ENCODE measurements at places on chromosomes 12 and 14. TPM values are rescaled to one million over a fixed set of nuclear protein-coding genes. Genes with fewer than 3 reads are reported as not detected.

The CD9 gene
- polyA plus RNA-seq = 204 TPM

The MYF5 gene
- polyA plus RNA-seq = 0.07 TPM

The ABHD12B gene
- polyA plus RNA-seq = 0.52 TPM

The RNF31 gene
- polyA plus RNA-seq = 39.1 TPM

The FKBP4 gene
- 60.3 TPM for polyA plus RNA-seq

The TAS2R8 gene
- polyA plus RNA-seq = not detected

The ITGB7 gene
- polyA plus RNA-seq = 9.5 TPM

The ASCL4 gene
- 0.03 TPM for polyA plus RNA-seq

The SH2B3 gene
- polyA plus RNA-seq = 10.8 TPM

The RGS6 gene
- 2.7 TPM for polyA plus RNA-seq

The P3H3 gene
- 15.6 TPM for polyA plus RNA-seq

The ASCL1 gene
- polyA plus RNA-seq = 6.4 TPM

DNA sequence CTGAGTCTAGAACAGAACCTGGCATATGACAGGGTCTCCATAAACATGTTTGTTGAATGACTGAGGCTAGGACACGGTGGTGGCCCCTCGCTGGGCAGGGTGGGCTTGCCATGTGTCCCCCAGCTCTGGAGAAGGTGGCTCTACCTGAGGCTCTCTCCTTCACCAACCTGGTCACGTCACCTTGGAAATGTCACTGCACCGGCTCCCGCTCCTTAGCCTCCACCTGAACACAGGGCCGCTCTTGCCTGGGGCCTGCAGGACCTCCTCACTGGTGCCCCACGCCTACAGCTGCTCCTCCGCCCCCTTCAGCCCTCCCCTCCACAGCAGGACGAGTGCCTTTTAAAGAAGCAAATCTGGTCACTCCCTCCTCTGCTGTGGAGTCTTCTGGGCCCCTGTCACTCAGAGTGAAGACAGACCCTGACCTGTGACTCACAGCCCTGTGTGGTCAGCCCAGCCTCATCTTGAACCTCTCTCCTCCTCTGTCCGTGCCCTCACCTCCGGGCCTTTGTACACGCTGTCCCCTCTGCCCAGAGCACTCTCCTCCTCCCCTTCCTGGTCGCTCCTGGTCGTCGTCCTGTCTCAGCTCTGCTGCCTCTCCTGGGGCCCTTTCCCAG lies 81.0 kb downstream of the ADGRD1 start:
- H3K36me3 ChIP-seq = peaks cover 33% of the 10 kb centered on the region
- H3K4me3 ChIP-seq = no peak overlapping the region
- DNase-seq = no peak
- H3K4me1 ChIP-seq = no peaks in the 10 kb centered on the region
- H3K27ac ChIP-seq = no peak overlapping the region

GRCh38 chr12:57475271-57476161 lies 4.2 kb downstream of the ARHGAP9 start:
- peak overlapping the region; percentile 34 for H3K4me3 ChIP-seq
- no peaks in the 10 kb centered on the region for H3K36me3 ChIP-seq
- H3K27me3 ChIP-seq = peaks cover 63% of the 10 kb centered on the region
- H3K27ac ChIP-seq = no peak overlapping the region
- H3K4me1 ChIP-seq = peaks cover 24% of the 10 kb centered on the region

DNA sequence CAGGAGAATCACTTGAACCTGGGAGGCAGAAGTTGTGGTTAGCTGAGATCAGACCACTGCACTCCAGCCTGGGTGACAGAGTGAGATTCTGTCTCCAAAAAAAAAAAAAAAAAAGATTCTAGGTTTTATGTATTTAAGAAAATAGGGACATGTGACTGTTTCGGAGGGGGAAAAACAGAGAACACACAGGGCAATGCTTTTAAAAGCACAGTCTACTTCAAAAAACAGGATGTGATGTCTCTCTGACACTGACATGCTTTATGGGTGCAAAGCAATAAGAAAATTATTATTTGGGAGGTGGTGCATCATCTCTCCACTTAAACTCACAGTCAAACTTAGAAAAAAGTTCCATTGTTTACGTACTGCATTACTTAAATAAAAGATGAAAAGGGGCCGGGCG lies 28.7 kb downstream of the CLIP1 start:
- no peak for DNase-seq
- peaks cover 2% of the 10 kb centered on the region for H3K36me3 ChIP-seq
- H3K27me3 ChIP-seq = no peaks in the 10 kb centered on the region
- no peak overlapping the region for H3K4me3 ChIP-seq
- no peaks in the 10 kb centered on the region for H3K4me1 ChIP-seq

- peaks cover 23% of the 10 kb centered on the region for H3K36me3 ChIP-seq
- no peak overlapping the region for H3K27ac ChIP-seq
- no peak for DNase-seq
- H3K27me3 ChIP-seq = no peaks in the 10 kb centered on the region
Measured at GRCh38 chr14:75725481-75725880, 64.4 kb downstream of the TTLL5 start.

DNA sequence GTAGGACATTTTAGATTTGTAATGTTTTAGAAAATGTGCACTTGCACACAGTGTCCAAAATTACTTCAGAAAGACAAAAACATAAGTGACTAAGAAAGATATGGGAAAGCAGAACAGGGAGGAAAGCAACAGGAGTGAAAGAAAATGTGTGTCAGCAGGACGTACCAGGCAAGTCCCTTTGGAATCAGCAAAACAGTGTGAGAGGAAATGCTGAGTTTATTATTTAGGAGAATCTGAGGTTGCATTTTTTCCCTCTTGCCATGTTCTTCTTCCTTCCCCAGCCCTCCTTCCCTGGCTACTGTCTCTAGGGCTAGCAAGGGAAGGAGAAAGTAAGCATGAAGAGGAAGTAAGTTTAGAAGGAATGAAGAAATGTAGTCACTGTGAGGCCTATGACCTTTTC lies 67.7 kb upstream of the CD163 start:
- no peaks in the 10 kb centered on the region for H3K36me3 ChIP-seq
- no peak for DNase-seq
- H3K27ac ChIP-seq = no peak overlapping the region
- no peaks in the 10 kb centered on the region for H3K27me3 ChIP-seq

- DNase-seq = no peak
- H3K4me3 ChIP-seq = no peak overlapping the region
- H3K27ac ChIP-seq = no peak overlapping the region
Measured at GRCh38 chr12:38890102-38890855, 15.1 kb downstream of the CPNE8 start.

GRCh38 chr12:61365001-61365400 lies 895.2 kb upstream of the USP15 start:
- DNase-seq = no peak
- no peaks in the 10 kb centered on the region for H3K4me1 ChIP-seq
- H3K4me3 ChIP-seq = no peak overlapping the region
- H3K36me3 ChIP-seq = no peaks in the 10 kb centered on the region

DNA sequence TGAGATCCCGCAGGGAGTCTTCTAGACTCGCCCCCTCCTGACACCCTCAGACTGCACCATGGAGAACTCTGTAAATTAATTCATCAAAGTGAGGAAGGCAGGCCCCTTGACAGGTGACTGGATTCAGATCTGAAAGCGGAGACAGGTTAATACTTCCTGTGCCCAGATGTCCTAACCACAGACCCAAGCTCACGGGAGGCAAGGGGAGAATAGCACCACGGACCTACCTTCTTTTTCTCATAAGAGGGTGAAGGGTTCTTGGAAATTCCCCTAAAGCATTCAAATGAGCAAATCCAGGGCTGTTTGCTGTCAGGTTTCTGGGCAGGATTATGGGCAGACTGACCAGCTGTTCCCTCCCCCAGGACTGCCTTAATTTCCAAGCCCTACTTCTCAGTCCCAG lies 170.0 kb downstream of the ZFP36L1 start:
- H3K36me3 ChIP-seq = no peaks in the 10 kb centered on the region
- peaks cover 25% of the 10 kb centered on the region for H3K4me1 ChIP-seq
- no peak overlapping the region for H3K27ac ChIP-seq
- H3K4me3 ChIP-seq = no peak overlapping the region
- no peaks in the 10 kb centered on the region for H3K27me3 ChIP-seq
- DNase-seq = no peak

GRCh38 chr14:104536942-104537612 lies 42.5 kb upstream of the C14orf180 start:
- no peak overlapping the region for H3K27ac ChIP-seq
- H3K4me1 ChIP-seq = no peaks in the 10 kb centered on the region
- H3K27me3 ChIP-seq = no peaks in the 10 kb centered on the region

- H3K36me3 ChIP-seq = no peaks in the 10 kb centered on the region
- peaks cover 2% of the 10 kb centered on the region for H3K4me1 ChIP-seq
- H3K27me3 ChIP-seq = no peaks in the 10 kb centered on the region
- DNase-seq = no peak
- no peak overlapping the region for H3K27ac ChIP-seq
Measured at GRCh38 chr14:72318648-72319047, 386.4 kb downstream of the RGS6 start.

GRCh38 chr12:116202433-116202832 lies 75.1 kb downstream of the MED13L start:
- peaks cover 3% of the 10 kb centered on the region for H3K36me3 ChIP-seq
- no peak overlapping the region for H3K4me3 ChIP-seq
- H3K27ac ChIP-seq = no peak overlapping the region
- DNase-seq = no peak
- H3K27me3 ChIP-seq = no peaks in the 10 kb centered on the region

DNA sequence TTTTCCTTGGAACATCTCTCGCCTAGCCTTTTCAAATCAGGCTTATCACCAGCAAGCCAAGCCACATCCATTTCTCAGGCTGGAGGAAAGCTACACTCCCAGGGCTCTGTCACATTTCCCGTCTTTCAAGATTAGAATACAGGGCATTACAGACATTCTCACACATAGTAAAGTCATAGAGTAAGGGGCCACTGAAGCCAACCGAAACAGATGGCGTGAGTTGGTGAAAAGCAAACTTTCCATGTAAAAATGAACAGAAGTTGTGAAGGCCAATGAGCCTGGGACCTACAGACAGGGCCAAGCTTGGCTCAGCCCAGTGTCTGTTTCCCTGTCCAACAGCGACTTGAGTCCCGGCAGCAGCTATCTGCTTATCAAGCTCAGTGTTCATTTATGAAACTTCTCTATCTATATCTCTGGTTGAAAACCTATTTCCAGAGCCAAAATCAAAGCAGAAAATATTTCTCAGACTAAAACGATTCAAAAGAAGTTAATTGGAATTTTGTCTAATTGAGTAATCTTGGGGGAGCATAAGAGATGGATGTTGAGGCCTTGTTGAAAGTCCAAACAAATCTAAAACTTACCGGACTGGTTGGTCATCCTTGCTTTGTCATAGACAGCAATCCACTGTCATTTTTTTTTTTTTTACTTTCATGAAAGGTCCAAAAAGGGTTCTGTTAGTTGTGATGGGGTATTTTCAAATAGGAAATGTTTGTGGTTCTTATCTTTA lies 105.6 kb downstream of the DAAM1 start:
- H3K4me1 ChIP-seq = no peaks in the 10 kb centered on the region
- H3K4me3 ChIP-seq = no peak overlapping the region
- peaks cover 26% of the 10 kb centered on the region for H3K36me3 ChIP-seq
- H3K27ac ChIP-seq = no peak overlapping the region
- no peaks in the 10 kb centered on the region for H3K27me3 ChIP-seq
- no peak for DNase-seq

- DNase-seq = peak; percentile 40
- H3K4me1 ChIP-seq = no peaks in the 10 kb centered on the region
Measured at GRCh38 chr14:70642303-70643235, 853 bp downstream of the TTC9 start.

GRCh38 chr12:68806488-68807237 lies 1.3 kb upstream of the MDM2 start:
- no peaks in the 10 kb centered on the region for H3K27me3 ChIP-seq
- H3K4me1 ChIP-seq = peaks cover 7% of the 10 kb centered on the region
- DNase-seq = no peak
- peak overlapping the region; percentile 100 for H3K4me3 ChIP-seq

- H3K27me3 ChIP-seq = no peaks in the 10 kb centered on the region
- no peak overlapping the region for H3K27ac ChIP-seq
- H3K4me3 ChIP-seq = no peak overlapping the region
- no peaks in the 10 kb centered on the region for H3K4me1 ChIP-seq
- no peaks in the 10 kb centered on the region for H3K36me3 ChIP-seq
Measured at GRCh38 chr14:40981247-40981646, 625.4 kb upstream of the LRFN5 start.

DNA sequence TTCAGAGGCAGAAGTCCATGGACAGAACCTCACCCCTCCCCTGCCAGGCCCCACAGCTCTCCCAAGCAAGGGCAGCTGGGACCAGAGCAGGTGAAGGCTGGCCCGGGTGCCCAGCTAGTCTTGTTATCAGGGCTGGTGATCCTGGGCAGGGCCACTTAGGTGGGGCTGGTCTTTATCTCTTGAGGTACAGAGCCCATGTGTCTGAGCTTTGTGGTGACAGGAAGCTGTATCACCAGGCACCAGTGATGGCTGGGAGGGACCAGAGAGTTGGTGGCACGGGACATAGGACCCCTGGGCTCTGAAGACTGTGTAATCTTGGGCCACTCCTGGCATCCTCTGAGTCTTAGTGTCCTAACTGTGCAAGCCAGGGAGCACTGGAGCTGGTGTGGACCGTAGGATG lies 12.8 kb upstream of the HPD start:
- H3K4me3 ChIP-seq = no peak overlapping the region
- H3K36me3 ChIP-seq = no peaks in the 10 kb centered on the region
- no peaks in the 10 kb centered on the region for H3K4me1 ChIP-seq
- DNase-seq = no peak

DNA sequence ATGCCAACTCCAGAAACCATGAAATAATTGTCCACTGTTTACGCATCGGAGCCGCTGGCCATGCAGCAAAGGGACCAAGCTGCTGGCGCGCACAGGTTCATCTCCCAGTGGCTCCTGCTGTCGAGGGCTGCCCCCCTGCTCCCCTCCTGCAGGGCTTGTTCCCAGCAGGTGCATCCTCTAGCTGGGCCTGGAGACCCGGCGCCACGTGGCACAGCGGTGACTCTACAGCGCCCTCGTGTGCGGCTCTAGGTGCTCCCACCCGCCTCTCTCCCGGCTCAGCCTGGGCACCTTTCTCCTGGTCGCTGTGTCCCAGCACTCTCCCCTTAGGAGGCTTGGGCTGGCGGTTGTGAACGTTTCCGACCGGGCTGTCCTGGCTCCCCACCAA lies 37.5 kb upstream of the INF2 start:
- no peak for DNase-seq
- H3K27me3 ChIP-seq = peaks cover 4% of the 10 kb centered on the region
- no peak overlapping the region for H3K4me3 ChIP-seq
- H3K4me1 ChIP-seq = peaks cover 7% of the 10 kb centered on the region
- no peaks in the 10 kb centered on the region for H3K36me3 ChIP-seq

GRCh38 chr12:113897406-113897805 lies 68.7 kb downstream of the RBM19 start:
- no peak for DNase-seq
- no peak overlapping the region for H3K4me3 ChIP-seq
- no peak overlapping the region for H3K27ac ChIP-seq
- H3K27me3 ChIP-seq = no peaks in the 10 kb centered on the region
- no peaks in the 10 kb centered on the region for H3K4me1 ChIP-seq
- H3K36me3 ChIP-seq = peaks cover 3% of the 10 kb centered on the region

GRCh38 chr14:88411039-88411438 lies 25.6 kb downstream of the SPATA7 start:
- no peak overlapping the region for H3K27ac ChIP-seq
- H3K36me3 ChIP-seq = peaks cover 2% of the 10 kb centered on the region
- no peak overlapping the region for H3K4me3 ChIP-seq
- no peaks in the 10 kb centered on the region for H3K4me1 ChIP-seq

GRCh38 chr12:48053883-48054282 lies 49.6 kb upstream of the COL2A1 start:
- H3K4me1 ChIP-seq = no peaks in the 10 kb centered on the region
- H3K27ac ChIP-seq = no peak overlapping the region
- H3K4me3 ChIP-seq = no peak overlapping the region
- peaks cover 16% of the 10 kb centered on the region for H3K36me3 ChIP-seq

- no peak overlapping the region for H3K4me3 ChIP-seq
- H3K4me1 ChIP-seq = no peaks in the 10 kb centered on the region
- no peak for DNase-seq
- H3K27ac ChIP-seq = no peak overlapping the region
Measured at GRCh38 chr12:128381541-128381940, 114.6 kb downstream of the TMEM132C start.

All from large intestine (tissue), 12 donors.